ENCODE measurements at places on chromosomes 7 and 10. TPM values are rescaled to one million over a fixed set of nuclear protein-coding genes. Genes with fewer than 3 reads are reported as not detected.

DNA sequence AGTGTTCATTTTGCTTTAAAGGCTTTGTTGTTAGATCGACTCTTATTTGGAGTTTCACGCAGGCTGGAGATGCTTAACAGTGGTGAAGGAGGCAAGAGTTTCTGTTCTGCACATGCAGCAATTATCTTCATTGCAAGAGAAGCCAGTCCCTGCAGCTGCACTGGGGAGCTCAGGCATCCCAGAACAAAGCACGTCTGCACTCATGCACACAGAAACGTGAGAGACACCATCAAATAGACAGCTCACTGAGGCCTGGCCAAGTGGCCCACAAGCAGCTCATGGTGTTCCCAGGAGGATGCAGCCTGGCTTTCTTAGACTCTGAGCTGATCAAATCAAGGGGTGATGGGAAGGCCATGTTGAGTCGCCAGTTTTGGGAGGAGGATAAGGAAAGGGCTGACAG lies 246.1 kb downstream of the CREB5 start:
- DNase-seq: no peak

The SGCE gene
- polyA plus RNA-seq: 7.9 TPM

DNA sequence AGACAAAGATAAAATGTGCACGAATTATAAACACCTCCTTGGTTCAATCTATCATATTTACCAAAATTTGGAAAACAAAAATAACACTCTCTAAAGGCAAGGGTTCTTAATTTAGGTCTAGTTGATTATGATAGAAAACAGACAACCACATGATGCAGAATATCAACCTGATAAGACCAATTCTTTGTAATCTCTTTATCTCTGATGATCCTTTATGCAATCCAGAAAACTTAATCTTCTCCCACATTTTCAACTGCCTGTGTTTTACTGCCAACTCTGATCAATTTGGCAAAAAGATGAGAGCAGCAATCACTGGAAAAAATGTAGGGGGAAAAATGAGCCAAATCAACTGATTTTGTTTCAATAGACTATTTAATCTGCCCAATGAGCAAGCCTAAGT lies 148.5 kb downstream of the LRRN3 start:
- no peak for DNase-seq

The LOXL4 gene
- 0.01 TPM for polyA plus RNA-seq

The TCAF2 gene
- polyA plus RNA-seq: 1.2 TPM

GRCh38 chr7:121079425-121080169 lies 91.1 kb downstream of the CPED1 start:
- no peak for DNase-seq

GRCh38 chr10:45592926-45593325 lies 79.6 kb downstream of the ZFAND4 start:
- DNase-seq: no peak

- DNase-seq: no peak
Observed at GRCh38 chr7:73880755-73881328, 19.9 kb downstream of the TMEM270 start.

DNA sequence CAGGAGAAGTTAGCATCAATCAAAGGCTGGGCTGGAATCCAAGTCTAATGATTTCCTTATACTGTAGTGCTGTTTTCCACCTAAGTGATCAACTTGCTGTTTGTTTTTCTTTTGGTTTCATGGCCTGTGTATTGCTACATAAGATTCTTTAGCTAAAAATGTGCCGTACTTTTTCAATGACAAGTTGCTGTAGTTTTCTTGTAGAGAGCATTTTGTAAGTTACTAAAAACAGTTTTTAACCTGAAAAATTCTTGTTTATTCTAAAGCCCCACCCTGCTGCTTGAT lies 1.3 kb downstream of the HELLS start:
- no peak for DNase-seq

GRCh38 chr7:20227291-20227795 lies 10.2 kb upstream of the MACC1 start:
- DNase-seq: no peak

The TCF7L2 gene
- 2.3 TPM for polyA plus RNA-seq

- DNase-seq: no peak
Observed at GRCh38 chr7:101177644-101178043, 2.4 kb downstream of the NAT16 start.

DNA sequence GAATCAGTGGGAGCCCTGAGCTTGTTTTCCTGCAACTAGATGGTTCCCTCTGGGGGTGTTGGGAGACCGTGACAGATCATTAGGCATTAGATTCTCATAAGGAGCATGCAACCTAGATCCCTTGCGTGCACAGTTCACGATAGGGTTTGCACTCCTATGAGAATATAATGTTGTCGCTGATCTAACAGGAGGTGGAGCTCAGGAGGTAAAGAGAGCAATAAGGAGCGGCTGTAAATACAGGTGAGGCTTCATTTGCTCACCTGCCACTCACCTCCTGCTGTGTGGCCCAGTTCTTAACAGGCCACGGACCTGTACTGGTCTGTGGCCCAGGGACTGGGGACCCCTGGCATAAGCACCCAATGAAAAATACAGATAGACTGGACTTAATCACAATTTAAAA lies 10.7 kb downstream of the SLC26A3 start:
- no peak for DNase-seq

The HGF gene
- polyA plus RNA-seq: not detected

DNA sequence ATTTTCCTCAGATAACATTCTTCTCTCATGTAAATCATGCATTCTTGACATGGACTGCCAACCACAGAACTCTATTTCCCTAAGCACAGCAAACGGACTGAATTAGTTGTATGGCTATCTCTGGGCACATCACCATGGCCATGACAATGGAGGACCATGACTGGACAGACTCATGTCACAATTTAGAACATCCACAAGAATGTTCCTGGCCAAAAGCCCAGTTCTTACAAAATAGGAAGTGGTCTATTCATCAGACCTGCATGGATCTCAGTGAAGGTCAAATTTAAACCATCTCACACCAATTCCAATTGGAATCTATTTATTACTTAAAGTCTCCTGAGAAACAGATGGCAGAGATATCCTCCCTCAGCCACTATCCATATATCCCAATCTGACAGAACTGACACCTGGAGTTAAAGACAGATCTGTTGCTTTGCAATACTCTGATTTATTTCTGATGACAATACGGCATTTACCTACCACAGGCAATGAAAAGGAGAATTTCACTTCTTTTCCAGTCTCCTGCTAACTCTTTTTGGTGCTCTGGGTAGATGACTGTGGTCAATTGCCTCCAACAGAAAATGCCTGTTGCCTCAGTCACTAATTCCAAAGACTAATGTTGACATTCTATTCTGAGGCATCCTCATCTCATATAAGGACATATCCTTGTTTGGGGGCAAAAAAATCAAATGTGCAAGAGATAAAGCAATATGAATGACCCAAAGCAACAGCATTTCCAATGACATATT lies 254.8 kb downstream of the HTR7 start:
- DNase-seq: no peak

DNA sequence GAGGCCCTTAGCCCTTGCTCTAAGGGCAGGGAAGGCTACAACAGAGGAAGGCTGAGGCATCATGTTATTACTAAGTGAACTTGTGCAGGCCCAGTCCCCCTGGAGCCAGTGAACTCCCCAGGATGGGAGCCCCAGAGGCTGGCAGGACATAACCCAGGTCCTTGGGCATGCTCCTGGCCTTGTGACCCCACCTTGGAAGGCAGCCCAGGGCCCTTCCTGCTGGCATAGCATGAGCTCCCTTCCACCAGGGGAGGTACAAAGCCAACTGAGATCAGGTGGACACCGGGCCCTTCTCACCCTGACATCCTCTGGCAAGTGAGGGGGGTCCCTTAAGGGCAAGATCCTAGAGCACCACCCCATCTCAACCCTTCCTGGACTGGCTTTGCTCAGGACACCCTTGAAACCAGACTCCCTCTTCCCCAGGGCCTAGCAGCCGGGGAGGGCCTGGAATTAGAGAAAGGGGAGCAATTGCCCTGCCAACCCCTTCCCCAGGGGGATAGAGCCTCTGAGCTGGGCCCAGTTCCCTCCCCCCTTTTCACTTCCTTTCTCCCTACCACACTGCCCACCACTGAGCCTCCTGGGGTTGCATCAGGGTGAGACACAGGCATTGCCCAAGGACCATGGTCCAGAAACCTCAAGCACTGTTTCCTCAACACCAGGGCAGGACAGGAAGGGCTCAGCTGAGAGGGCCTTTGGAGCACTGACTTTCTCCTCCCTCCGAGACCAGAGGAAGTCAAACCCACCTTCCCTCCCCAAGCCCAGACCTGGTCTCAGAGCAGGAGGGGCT lies 1.8 kb upstream of the VSIR start:
- DNase-seq: no peak

GRCh38 chr10:93751124-93751523 lies 6.6 kb upstream of the LGI1 start:
- no peak for DNase-seq

The BICC1 gene
- polyA plus RNA-seq: 4.2 TPM

GRCh38 chr7:100649826-100650565 lies 6.3 kb downstream of the ACTL6B start:
- DNase-seq: no peak

GRCh38 chr7:45888185-45888992 lies at the start of gene IGFBP1:
TSS of gene IGFBP1 (plus strand) at chr7:45888488. CDS start at chr7:45888653, 165 bp downstream.
- DNase-seq: no peak

DNA sequence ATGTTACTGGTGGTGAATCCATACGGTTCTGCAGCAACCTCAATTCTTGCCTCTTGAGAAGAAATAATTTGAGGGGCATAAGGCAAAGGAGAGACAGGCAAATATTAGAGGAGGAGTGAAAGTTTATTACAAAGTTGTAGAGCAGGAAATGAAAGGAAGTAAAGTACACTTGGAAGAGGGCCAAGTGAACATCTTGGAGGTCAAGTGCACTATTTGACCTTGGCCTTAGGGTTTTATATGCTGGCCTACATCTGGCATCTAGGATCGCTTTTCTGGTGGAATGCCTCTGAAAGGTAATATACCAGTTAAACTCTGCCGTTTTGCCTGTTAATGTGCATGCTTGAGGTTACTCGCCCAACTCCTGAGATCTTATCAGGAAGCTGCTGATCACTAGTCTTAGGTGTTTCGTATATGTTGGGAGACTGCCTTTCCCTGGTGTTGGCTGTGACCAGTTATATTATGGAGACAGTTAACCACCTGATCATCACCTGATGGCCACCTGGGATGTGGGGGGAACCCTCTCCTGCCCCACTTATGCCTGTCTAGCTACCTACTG lies 66.1 kb upstream of the CYP2C18 start:
- no peak for DNase-seq

GRCh38 chr7:152577339-152577738 lies 98.6 kb downstream of the XRCC2 start:
- no peak for DNase-seq

The LMTK2 gene
- 3.7 TPM for polyA plus RNA-seq

DNA sequence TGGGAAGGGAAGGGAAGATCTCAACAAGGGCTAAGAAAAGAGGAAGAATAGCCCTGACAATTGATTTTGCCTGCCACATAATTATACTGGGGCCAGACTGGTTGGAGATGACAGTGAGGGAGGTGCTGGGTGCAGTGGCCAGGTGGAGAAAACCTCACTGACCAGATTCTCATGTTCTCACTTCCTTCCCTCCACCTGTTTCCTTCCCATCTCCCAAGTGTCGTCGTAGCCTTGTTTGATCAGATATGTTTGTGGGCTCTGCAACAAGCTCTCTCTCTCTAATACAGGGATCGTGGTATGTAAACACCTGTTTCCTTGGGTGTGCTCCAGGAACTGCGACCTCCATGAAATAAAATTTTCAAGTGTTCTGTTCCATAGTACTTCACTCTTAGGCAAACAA lies 60.2 kb downstream of the VCL start:
- DNase-seq: no peak

The LIPJ gene
- polyA plus RNA-seq: 0.08 TPM

The GNGT1 gene
- not detected for polyA plus RNA-seq

DNA sequence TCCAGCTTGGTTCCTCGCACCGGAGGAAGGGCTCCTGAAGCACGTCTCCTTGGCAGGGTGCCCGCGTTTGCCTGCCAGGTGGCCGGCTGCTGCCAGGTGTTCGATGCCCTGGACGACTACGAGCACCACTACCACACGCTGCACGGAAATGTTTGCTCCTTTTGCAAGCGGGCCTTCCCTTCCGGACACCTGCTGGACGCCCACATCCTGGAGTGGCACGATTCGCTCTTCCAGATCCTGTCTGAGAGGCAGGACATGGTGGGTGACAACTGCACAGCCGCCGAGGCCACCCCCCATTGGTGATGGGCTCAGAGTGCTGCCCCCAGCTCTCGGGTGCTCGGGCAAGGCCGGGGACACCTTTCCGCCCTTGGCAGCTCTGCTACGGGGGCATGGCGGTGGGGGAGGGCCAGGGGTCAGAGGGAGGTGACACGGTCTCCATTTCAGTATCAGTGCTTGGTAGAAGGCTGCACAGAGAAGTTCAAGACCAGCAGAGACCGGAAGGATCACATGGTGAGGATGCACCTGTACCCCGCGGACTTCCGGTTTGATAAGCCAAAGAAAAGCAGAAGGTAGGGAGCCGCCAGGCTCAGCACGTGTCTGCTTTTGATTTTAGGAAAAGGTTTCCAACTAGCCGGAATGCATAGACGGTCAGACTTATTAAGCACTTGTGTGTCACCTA lies 1.1 kb downstream of the ZNF511 start:
- DNase-seq: no peak

DNA sequence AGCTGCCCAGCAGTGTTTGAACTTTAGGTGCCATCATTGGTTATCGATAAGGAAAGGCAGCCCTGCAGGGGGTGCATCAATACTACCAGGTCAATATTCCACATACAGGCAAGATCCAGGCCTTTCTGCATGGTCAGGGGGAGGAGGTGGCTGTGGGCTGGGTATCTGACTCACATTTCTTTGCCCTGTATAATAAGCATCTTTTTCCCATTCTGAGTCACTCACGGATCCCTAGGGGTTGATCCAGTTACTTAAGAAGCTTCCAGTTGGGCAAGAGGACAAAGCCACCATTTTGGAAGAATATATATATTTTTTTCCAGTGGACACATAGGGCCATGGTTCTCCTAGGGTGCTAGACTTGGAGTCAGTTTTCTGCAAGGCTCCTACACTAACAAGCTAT lies 114.2 kb upstream of the HABP2 start:
- DNase-seq: no peak

DNA sequence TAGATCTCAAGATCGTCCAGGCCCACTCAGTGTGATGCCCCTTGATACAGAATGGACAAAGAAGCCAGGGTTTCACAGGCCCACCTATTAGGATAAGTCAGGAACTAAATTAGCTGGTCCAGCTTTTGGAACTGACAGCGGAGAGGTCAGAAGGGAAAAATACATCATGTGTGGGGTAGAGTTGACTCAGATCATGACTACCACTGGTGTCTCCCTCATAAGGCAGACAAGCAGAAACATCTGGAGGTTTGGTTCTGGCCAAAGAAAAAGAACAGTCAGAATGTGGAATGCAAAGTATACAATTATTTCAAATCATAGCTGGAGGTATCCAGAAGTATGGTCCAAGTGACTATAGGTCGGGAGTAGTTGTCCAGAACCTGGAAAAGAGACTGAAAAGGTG lies 621.1 kb upstream of the CELF2 start:
- DNase-seq: no peak

The KCNH2 gene
- polyA plus RNA-seq: not detected

GRCh38 chr7:142813226-142813625 lies 41.6 kb upstream of the EPHB6 start:
- DNase-seq: peak; percentile 15

- no peak for DNase-seq
Observed at GRCh38 chr10:86160890-86161585, 205.6 kb downstream of the GRID1 start.

The MAT1A gene
- 1.5 TPM for polyA plus RNA-seq

GRCh38 chr10:76026176-76026771 lies 594.9 kb downstream of the LRMDA start:
- DNase-seq: no peak

GRCh38 chr10:104639590-104640338 lies 1.3 kb upstream of the SORCS3 start:
- DNase-seq: no peak

Data from keratinocyte (primary cell).